ENCODE measurements at places on chromosomes 4 and X.

GRCh38 chr4:146842876-146843275 is 102.8 kb downstream of the TTC29 start:
- DNase-seq: no peak

DNA sequence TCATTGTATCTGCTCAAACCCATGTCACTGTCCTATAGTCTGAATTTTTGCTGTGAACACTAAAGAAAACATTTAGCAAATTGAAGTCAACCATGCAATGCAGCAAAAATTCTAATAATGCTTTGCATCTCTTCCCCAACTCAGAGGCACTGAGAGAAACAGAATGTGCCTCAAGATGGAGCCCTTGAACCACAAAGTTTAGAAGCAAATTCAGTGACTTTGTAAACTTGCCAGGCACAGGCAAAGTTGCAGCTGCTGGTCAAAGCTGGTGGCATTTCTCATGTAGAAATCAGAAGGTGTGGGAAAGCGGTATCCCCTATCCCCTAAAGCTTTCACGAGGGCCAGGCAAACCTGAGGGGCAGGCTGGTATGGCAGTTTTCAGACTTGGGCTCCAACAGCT is 121.7 kb upstream of the DIPK2B start:
- peak; percentile 13 for DNase-seq

- DNase-seq: no peak
Measured at GRCh38 chr4:7166237-7166636, 26.1 kb upstream of the SORCS2 start.

DNA sequence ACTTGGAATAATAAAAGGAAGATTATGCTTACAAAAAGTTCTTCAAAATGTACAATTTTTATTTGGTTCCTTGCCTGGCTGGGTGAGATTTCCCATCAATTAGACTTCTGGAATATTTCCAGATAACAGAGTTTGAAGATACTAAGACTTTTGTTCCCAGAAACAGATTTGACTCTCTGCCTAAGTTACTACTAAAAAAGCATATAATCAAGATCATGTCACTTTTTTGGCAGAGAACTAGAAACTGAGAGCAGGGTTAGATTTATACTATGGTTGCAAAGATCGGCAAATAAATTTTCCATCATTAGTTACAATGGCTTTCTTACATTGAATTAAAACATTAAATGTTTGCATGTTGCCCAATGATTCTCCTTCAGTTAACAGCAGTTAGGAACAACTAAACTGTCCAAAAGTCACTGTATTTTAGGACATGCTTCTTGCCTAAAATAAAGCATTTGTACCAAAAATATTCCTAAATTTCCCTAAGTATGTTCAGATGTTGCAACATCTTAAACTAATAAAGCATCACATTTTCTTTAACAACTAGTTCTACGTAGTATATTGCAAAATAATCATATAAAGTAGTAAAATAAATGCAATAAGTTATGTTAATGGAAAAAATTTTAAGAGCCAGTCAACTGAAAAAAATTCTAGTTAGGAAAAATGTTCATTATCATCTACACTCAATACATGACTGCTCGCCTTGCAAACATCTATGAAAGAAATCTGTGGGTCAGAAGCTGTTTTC is 73.0 kb downstream of the SEC24D start:
- DNase-seq: no peak

- DNase-seq: peak; percentile 81
Measured at GRCh38 chr4:4575284-4576211, 33.7 kb upstream of the STX18 start.

DNA sequence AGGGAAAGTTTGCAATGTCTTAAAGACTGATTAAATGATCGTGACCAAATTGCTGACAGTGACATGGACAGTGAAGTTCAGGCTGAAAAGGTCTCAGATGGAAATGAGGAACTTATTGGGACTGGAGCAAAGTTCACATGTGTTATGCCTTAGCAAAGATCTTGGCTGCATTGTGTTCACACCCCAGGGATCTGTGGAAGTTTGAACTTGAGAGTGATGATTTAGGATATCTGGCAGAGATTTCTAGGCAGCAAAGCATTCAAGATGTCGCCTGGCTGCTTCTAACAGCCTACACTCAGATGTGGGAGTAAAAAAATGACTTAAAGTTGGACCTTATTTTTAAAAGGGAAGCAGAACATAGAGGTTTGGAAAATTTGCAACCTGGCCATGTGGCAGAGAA is 21.4 kb downstream of the SCARB2 start:
- DNase-seq: no peak

DNA sequence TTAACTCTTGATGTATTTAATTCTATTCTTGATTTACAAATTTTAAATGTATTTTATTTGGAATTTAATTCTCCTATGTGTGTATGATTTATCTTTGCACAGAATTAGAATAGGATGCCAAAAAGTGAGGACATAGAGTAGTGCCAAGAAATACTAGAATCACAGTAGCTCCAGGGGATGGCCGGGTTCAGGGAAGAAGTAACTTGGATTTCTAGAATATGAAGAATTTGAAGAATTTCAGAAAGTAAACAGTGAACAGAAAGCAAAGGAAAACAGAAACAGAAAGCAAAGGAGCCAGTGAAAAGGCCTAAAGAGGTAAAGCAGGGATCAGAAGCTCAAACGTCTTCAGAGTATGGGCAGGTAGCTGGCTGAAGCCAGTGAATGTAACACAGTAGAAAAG is 1187.6 kb downstream of the RPA4 start:
- no peak for DNase-seq

DNA sequence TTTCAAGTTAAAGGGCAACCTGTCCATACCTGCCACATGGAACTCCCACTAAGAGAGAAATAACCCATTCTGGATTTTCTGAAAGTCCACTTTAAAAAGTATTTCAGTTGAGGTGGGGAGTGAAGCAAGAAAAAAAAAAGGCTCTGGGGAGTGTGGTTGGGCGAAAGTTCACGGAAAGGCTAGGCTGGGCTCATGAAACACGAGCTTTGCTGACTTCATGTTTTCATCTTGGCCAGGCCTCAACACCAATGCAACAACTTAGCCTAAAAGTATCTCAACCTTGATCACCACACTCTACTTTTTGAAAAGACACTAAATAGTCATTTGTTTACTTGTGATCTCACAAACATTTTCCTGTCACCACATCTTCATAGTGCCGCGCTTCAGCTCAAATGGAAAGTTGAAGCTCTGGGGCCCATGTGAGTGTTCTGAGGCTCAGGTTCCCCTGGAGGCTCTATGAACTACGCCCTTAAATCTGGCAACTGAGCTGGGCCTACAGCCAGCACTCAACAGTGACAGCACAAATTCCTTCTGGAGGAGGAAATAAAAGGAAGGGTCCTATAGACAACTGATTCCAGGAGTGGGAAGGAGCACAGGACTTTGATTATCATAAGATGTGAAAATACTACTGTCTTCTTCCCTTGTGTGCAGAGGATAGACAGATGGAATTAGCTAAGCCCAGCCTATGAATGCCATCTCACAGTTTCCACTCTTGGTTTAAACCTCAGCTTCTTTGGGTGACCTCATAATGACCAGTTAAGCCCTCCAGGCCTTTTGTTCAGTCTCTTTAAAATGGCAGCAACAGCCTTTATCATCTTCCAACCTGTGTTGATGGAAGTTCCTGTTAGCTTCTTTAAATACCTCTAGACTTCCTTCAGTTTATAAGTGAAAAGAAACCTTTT is 5.1 kb downstream of the CD40LG start:
- DNase-seq: no peak

GRCh38 chrX:24475480-24475879 is 10.4 kb downstream of the PDK3 start:
- no peak for DNase-seq

DNA sequence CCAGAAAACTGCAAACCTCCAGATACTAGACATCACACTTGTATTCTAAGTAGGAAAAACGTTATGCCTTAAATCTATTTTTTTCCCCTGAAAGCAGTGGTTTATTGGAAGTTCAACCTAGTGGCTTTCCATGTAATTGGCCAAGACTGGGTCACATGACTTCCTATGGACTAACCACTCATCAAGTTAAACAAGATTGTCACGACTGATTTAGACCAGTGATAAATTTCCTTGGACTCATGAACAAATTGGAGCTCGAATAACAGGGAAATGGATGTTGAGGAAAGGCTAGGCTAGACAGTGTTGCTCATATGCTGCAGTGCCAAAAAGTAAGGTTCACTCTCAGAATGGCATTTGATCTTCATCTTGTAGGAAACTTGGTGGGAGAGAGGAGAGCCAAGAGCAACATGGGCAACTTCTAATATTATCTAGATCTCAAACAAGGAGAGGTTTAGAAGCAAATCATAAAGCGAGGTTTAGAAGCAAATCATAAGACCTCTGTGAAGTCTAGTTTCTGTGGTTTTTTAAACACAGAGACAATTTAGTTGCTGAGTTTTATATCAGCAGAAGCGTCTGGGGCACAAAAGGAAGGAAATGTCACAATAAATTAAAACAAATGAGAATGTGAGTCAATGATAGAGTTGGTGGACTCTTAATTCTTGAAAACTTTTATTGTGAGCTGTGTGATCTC is 165.6 kb upstream of the BOD1L1 start:
- DNase-seq: no peak

DNA sequence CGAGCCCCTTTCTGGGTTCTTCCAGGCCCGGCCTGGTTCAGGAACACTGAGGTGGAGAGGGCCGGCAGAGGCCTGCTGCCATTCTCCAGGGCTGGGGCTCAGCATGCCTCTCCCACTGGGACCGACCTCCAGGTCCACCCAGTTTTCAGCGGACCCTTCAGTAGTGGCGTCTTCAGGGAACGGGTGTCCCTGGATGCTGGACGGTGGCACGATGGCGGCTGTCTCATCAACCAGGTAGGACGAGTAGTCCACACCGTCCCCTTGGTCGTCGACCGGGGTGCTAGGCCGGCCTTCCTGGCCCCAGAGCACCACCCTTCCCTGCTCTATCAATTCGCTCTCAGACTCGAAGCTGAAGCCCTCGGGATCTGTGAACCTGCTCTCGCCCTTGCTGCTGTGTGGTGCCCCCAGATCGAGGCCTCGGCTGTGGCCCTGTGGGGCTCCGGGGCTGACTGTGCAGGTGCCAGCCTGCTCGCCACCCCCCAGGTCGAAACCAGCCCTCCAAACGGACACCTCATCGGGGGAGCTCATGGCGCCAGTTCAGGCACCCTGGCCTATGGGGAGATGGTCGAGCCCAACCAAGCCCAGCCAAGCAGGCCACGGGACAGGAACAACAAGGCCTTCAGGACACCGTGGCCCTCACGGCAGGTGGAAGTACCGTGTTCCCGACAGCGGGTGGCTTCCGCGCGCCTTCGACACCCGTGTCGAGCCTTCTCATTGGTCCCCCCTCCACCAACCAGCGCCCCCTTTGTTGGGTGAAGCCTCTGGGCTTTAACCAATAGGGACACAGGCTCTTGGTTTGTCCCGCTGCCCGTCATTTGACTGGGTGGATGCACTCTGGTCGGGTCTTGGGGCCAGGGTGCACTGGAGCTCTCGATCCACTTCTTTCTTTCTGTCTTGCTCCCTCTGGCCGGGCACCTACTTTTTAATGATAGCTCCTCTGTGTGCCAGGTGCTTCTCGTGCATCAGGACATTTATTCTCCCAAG is 814 bp upstream of the LOC101059915 start:
- no peak for DNase-seq

DNA sequence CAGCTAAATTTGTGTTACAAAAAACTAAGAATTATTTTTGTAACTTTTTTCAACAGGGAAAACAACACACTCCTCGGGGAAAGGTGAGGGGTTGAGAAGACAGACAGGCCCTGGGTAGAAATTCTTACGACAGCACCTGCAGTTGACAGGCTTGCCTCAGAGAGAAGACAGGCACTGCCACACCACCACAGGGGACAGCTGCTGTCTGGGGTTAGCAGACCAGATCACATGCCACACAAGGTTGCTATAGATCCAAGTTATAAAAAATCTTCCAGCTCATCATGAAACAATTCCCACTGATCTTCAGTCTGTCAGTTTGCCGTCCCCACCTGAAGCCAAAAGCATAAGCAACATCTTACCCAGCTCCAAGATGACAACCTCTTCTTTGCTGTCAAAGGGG is 143.2 kb upstream of the ZCCHC13 start:
- no peak for DNase-seq

- DNase-seq: no peak
Measured at GRCh38 chr4:125666635-125667034, 351.9 kb downstream of the FAT4 start.
